ENCODE measurements at places on chromosomes 7 and 10.

- no peak for DNase-seq
These were observed 696.9 kb upstream of the NRP1 start for GRCh38 chr10:34031400-34031799.

GRCh38 chr7:42233171-42233570 lies 3.8 kb downstream of the GLI3 start:
- DNase-seq = no peak

GRCh38 chr7:100642534-100642907 lies 1.2 kb upstream of the TFR2 start:
- DNase-seq = no peak

- no peak for DNase-seq
These were observed 304.5 kb upstream of the IMMP2L start for GRCh38 chr7:111866787-111867186.

- DNase-seq = no peak
These were observed 21.3 kb upstream of the CLDN4 start for GRCh38 chr7:73809467-73809951.

- no peak for DNase-seq
These were observed 14.0 kb downstream of the KMT2E start for GRCh38 chr7:105028004-105028403.

- no peak for DNase-seq
These were observed 6.1 kb downstream of the CHST3 start for GRCh38 chr10:71970331-71970730.

DNA sequence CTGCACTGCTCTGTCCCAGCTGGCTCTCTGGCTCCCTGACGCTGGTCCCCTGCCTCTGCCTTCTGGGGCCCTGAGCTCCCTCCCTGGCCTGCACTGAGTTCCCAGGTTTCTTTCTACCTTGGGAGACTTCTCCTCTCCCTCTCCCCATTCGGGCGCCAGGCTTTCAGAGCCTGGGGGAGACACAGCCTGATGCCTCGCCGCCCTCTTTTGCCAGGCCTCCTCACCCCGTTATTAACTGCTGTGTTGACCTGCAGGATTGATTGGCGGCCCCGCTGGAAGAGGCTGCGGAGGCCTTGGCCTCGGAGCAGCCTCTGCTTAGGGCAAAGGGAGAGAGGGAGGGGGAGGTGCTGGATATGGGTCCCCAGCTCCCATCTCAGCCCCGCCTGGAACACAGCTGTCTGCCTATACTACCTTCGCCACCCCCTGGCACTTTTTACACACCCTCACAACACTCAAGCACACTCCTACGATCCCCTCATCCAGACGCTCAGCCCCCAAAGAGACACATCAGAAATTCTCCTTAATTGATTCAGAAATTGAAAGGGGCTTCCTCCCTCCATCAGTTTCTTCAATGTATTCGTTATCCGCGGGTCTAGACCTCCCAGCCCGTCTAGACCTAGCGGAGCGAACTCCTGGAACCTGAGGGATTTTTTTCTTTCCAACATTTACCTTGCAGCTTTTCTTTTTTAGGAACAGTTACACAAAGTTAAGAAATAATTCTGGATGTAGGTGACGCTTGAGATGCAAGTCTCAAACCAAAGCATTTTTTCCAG lies 7.1 kb upstream of the PAX2 start:
- DNase-seq = no peak

DNA sequence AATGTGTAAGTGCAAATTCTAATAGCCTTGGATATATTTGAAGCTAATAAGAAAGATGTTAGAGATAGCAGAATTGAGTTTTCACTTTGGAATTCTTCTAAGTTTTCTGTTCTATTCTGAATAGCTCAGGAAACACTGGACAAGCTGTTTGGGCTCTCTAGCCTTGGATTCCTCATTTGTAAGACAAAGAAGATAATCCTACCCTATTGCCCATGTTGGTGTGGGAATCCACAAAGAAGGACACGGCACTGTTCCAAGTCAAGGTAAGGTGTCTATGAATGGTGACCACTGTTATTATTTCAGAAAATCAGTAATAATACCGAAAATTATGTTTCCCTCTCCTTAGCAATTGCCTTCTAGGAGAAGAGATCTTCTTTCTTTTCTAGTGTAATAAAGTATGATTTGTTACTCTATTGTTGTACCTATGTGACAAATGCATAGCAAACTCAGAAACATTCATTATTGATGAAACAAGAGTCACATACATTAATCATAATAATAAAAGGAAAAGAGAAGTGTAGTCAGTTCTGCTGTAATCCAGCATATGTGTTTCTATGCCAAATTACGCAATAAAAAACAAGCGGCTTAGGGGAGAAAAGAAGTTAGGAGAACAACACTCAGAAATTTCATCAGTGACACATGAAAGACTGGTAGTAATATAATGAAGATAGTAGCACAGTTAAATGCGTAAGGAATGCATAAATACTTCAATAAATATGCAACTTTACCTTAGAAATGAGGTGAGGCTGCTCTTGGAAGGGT lies 1012.3 kb upstream of the PHF14 start:
- DNase-seq = no peak

DNA sequence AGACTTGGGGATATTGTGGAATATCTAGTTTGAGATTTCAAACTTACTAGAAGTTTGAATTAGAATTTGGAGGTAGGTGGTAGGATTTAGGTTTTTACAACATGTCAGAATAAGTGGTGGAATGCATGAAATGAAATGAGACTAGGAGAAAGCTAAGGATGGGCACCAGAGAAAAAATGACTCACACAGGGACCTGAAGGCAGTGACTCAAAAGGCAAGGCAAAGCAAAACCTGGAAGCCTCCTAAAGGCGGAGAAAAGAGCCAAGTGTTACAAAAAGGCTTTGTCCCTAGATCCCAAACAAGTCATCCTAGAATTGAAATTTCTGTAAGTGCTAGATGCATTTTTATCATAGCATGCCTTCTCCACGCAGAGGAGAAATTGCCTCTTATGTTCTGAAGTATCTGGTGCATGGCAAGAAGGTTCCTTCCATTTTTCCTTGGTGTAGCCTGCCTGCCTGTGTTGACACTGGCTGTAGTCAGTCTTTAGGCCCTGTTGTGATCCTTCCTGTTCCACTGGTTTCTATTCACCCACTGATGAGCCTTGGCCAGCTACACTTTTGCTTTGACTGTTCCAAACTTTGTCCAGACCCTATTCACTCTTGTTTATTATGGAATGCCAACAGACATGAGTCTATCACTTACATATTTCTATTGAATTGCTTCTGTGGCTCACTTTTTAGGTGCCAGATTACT lies 109.3 kb downstream of the ETV1 start:
- no peak for DNase-seq

- DNase-seq = no peak
These were observed 8.9 kb downstream of the PROSER2 start for GRCh38 chr10:11832042-11832441.

DNA sequence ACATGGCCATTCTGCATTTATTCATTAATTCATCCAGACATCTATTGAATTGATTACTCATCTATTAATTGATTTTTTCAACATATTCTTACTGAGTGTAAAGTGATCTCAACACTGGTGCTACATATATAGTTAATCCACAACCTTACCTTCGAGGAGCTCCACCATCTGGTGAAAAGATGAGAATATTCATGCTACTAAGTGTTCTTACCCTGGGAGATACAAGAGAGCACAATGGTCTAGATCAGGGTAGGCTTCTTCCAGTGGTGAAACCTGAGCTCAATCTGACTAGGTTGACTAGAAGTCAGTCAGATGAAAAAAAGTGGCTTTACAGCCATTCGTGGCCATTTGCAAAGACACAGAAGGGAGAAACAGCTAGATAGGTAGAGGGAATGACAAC lies 507.4 kb downstream of the ANKRD7 start:
- no peak for DNase-seq

DNA sequence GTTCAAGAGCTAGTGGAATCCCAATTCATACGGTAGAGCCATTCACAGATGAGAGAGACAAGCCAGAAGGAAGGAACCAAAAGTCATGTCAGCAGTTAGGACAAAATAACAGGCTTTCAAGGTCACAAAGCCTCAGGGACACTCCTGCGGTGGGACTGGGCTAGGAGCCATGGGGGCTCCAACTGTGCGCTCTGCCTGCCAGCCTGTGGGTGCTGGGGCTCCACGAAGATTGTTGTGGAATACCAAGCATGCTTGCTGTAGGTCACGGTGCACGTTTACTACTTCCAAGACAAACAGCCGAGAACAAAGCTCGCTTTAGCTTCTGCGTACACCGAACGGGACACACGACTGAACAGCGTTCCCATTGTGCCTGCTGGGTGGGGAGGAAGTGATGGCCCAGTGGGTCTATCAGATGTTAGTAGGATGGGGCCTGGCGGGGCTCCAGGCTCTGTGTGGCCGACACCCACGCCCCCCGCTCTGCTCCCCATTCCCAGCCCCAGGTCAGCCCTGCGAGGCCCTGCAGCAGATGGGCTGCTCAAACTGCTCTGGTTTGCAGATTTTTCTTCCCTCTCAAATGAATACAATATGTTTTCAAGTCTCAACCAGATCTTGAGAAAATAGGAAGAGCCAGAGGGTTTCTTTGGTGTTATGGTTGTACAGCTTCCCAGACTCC lies 158.9 kb downstream of the EGFR start:
- DNase-seq = no peak

Data from T-helper 22 cell (primary cell).